HCEC 1CT (cell line): ENCODE measurements at places on chromosomes 12 and 14.

GRCh38 chr12:88375306-88376305, 204.7 kb downstream of the KITLG start:
- peak; percentile 58 for DNase-seq

- no peak for DNase-seq
Observed at GRCh38 chr12:119089380-119090013, 89.2 kb upstream of the HSPB8 start.

- DNase-seq, result no peak
Observed at GRCh38 chr12:126974779-126975178, 1292.2 kb upstream of the TMEM132C start.

DNA sequence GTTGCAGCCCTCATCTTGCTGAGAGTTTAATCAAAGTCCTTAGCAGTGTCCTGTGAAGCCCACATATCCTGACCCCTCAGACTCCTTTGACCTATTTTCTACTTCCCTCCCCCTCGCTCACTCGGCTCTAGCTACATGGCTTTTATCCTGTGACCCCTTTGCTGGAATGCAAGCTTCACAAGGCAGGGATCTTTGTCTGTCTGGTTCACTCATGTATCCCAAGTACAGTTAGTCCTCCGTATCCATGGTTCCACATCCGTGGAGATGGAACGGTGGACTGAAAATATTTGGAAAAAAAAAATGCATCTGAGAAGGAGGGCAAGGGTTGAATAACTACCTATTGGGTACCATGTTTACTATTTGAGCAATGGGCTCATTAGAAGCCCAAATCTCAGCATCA, 173.8 kb downstream of the BCAT1 start:
- no peak for DNase-seq

GRCh38 chr12:28059668-28060067, 87.1 kb upstream of the PTHLH start:
- DNase-seq, result no peak

GRCh38 chr14:94588311-94588710, 7.1 kb downstream of the SERPINA5 start:
- DNase-seq, result no peak

GRCh38 chr12:10612984-10613348, 443 bp downstream of the MAGOHB start:
- DNase-seq, result no peak

- DNase-seq, result no peak
Observed at GRCh38 chr12:75783093-75783877, 248.3 kb downstream of the PHLDA1 start.

DNA sequence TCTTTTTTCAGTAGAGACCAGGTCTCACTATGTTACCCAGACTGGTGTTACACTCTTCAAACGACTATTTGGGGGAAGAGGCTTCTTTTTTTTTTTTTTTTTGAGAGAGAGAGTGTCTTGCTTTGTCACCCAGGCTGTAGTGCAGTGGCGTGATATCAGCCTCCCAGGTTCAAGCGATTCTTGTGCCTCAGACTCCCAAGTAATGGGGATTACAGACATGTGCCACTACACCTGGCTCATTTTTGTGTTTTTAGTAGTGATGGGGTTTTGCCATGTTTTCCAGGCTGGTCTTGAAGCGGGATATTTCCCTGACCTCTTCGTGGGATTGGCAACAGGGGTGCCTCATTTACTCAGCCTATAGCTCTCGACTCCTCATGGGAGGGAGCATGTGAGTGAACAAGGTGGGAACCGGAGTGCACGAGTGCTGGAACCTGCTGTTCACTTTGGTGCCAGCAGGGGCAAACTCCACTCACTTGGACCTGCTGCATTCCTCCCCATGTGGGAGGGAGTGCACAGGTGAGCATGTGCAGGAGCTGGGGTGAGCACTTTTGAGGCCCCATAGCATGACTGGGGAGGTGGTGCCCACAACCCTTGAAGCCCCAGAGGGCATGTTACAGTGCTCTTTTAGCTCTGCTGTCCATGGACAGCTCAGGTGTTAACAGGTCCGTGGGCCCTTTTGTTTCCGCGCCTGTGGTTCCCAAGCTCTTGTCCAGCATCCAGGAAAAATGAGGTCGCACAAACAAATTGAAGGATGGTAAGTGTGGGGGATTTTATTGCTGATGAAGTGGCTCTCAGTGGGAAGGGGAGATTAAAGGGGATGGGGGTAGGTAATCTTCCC, 79.1 kb upstream of the HECTD1 start:
- no peak for DNase-seq

DNA sequence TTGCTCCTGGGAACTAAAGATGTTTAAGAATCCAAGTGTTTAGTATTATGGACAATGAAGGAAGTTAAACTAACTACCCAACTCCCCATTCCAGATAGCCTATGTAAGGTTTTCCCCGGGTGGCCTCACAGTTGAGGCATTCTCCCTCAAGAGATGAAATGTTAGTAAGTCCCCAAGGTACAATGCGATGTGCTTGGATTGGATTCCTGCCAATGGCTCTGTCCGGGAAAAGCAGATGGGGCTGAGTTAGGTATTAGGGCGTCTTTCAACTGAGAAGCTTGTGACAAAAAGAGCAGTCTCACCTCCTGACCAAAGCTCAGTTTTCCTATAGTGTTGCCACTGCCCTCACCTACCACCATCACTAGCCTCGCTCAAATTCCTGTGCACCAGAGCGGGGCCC, 64.8 kb upstream of the E2F7 start:
- DNase-seq, result no peak

DNA sequence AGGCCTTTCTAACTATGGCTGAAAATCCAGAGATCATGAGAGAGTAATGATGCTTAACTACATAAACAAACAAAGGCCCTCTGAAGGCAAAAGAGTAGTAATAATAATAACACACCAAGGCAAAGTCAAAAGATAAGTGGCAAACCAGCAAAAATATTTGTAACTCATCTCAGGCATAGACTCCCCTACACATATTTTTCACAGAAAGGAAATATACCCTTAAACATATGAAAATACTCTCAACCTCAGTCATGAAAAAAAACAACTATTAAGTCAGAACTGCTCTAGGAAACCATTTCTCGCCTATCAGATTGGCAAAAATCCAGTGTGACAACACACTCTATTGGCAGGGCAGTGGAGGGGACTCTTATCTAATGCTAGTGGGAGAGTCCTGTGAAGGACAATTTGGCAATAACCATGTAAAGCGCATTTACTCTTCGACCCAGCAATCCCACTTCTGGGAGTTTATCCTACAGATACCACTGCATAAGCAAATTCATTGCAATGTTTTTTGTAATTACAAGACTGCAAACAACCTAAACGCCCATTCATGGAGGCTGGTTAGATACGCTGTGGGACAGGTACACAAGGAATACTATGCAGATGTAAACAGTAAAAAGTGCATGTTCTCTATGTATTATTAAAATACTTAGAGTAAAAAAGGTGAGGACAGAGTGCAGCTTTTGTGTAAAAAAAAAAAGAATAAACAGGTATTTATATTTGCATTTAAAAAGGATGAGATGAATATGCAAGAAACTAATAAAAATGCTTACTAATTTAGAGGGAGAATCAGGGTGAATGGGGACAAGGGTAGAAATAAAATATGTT, 26.0 kb upstream of the IL22 start:
- DNase-seq, result no peak

DNA sequence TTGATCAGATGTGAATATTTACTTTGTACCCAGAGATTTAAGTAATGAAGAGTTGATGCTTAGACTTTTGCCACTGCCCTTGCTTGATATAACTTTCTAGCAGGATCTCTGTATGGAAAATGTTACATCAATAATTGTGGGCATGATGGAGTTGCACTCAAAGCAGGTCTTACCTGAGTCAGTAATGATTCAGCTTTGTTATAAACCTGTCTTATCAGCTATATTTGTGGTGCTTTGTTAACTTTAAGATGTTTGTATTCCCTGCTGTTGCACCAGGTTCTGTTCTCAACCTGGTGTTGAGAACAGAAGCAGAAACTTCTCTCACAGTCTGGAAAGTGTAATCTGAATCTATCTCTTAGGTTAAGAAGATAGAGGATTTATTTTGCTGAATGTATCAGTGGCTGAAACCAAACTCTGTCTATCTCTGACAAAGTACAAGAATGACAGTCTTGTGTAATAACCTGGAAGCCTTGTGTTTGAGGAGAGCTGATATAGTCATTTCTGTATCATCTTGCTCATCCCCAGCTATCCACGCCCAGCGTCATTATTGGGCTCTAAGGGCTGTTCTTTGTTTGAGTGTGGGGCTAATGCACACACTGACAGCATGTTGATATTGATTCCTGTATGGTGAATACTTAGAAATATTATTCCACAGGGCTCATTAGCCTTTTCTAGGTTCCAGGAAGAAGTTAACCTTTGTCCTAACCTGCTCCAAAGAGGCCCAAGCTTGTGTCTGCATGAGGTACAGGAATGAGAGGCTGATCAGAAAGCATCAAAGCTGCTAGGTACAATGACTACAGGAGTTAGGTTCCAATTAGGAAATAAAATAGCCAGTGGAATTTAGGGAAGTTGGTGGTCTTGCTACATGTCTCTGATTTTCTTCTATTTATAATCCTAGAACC, 3.6 kb downstream of the AKAP6 start:
- no peak for DNase-seq

DNA sequence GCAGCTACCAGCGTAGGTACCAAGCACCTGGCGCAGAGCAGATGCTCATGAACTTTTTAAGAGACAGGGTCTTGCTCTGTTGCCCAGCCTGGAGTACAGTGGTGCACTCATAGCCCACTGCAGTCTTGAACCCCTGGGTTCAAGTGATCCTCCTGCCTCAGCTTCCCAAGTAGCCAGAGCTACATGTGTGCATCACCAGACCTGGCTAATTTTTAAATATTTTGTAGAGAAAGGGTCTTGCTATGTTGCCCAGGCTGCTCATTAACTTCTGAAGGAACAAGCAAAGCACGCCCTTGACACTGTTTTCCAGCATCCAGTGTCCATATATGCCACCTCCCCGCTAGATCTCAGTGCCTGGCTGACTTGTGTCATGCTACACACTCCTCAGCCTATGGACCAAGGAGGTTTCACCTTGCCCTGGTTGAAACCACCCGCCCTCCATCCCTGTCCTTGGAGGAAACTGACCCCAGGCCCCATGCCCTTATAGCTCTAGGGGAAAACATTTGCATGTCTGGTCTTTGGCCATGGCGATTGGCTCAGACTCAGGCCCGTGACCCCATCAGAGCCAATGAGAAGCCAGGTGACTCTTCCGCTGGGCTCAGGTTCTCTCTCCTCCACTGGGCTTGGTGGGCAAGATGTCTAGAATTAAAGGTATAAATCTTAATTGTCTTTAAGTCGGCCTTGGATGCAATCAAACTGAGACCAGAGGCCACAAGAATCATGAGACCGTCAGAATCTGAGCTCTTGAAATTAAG, 26.3 kb downstream of the TESC start:
- no peak for DNase-seq

DNA sequence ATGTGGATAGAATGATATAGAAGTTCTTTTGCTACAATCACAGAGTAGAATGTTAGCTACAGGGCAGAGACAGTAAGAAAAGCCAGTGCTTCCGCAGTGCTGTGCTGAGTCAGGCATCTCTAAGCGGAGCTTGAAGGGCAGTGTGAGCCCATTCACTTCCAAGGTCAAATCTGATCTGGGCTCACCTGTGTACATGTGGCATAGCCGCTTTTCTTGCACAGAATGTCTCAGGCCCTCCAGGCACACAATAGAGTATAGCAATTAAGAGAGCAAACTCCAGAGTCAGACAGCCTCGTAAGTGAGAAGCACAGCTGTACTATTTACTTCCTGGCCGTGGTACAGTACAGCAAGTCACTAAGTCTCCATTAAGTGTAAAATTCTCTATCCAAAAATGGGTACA, 26.8 kb downstream of the CORO1C start:
- DNase-seq, result no peak
